ENCODE measurements at places on chromosomes 13 and 19.

- DNase-seq, result no peak
Observed at GRCh38 chr13:113520571-113520970, 30.1 kb upstream of the DCUN1D2 start.

- peak; percentile 81 for DNase-seq
Observed at GRCh38 chr13:109938255-109938936, 152.0 kb upstream of the IRS2 start.

- no peak for DNase-seq
Observed at GRCh38 chr13:110233951-110234280, 73.0 kb downstream of the COL4A1 start.

DNA sequence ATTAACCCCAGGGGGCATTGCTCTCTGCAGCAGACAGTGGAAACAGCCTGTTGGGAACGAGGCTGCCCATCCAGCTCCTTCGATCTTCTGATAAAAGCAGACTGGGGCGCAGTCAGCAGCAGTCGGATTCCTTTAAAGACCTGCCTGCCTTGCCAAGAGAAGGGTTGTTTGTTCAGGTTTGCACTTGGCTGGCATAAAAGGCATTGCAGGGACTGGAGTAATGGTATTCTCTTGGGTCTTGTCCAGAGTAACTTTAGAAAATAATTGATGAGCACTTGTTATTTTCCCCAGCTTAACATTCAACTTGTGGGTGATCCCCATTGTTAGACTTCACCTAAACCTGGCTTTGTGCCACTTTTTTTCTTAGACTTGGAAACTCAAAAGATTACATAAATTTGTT is 67.3 kb upstream of the SLC10A2 start:
- no peak for DNase-seq

DNA sequence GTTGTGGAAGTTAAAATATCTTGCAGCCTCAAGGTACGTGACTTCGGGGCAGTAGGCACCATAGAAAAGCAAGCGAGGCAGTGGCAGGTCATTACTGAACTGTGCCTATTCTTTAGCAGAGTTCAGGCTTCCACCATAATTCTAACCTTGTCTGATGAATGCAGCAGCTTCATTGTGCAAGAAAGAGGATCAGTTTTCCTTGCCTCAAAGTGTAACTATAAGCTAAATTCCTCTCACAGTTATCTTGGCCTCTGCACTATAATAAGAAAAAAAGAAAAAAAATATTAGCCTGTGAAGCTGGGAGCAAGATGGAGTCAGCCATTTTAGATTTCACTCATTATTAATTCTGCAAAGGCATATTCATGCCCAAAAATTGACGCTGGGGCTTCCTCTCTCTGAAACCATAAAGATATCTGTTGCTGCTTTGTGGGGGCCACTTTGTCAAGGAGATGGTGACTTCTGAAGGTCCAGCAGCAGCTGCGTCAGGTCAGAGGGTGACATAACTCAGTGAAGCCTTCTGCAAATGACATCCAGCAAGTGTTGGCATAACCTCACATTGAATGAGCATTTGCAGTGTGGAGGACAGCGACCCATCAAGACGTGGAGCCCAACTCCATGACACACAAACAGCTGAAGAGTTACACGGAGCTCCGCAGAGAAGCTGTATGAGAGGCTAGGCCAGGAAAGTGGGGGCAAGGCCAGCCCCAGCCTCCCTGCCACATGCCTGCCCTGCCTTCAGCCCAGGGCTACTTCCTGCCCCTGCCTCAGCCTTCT is 23.1 kb upstream of the SACS start:
- no peak for DNase-seq

DNA sequence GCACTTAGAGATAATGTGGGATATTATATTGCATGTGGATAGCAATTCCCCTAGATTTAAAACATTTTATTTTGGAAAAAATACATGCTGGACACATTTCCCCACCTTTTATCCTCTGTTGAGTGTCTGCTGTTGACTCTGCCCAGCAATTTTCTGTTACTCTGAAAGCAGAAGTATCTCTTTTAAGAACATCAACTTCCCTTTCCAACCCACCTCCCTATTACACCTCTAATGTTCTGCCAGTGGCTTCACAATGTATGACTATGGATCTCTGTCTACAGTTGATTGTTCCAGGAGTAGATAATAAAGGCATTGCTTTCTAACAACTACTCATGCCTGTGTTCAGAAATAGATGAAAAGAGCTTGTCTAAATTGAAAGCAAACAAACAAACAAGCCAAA is 754.8 kb upstream of the SLITRK6 start:
- no peak for DNase-seq

GRCh38 chr19:2355168-2356035 is 4.7 kb upstream of the TMPRSS9 start:
- DNase-seq, result no peak

- DNase-seq, result no peak
Observed at GRCh38 chr13:102376318-102376717, 25.5 kb downstream of the FGF14 start.

- DNase-seq, result no peak
Observed at GRCh38 chr19:18419699-18420460, 682 bp downstream of the SSBP4 start.

DNA sequence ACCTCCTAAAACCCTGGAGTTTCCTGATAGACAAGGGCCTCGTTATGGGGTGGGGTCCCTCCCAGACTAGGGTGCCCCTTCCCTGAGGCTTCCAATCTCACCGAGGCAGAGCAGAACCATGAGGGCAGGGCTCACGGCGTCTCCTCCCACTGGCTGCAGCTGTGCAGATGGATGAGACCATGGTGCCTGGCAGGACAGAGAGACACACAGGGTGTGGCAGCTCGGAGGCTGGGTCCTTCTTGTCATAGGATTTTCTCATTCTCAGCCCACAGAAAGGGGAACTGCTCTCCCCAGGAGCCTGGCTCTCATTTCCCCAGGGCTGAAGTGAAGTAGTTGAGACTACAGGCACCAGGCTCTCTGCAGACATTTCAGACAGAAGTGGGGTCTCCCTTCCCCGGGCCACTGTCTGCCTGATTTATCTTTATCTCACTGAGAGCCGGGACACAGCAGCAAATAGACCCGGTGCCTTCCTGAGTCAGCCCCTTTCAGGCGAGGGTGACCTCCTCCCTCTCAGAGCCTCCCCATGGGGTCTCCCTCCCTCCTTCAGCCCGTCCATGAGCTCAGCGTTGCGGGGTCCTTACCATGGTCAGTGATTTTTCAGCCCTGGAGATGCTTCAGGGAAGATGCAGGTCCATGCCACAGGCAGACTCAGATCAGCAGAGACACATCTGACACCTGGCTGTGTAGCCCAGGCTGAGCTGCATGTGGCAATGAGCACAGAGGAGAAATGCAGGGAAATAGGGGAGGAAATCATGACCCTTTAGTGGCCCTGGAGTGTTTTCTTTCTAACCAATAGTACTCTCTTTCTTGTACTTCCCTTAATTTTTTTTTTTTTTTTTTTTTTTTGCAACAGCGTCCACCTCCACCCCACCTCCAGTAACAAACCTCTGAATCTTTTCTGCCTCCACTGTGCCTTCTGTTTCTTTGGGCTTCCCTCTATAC is at the start of gene LILRA5:
Gene LILRA5, minus strand, starts transcription at position 731 of the 942 bp plus-strand sequence. Its CDS starts 147 bp downstream, at position 584.
- DNase-seq, result no peak

- no peak for DNase-seq
Observed at GRCh38 chr13:84910423-84910822, 888.8 kb downstream of the SLITRK6 start.

GRCh38 chr13:24275041-24275440 is 34.3 kb upstream of the C1QTNF9 start:
- no peak for DNase-seq
